Breast epithelium (tissue), 4 donors: ENCODE measurements at places on chromosomes 6 and 20.

GRCh38 chr6:112780498-112781096, 433.5 kb downstream of the RFPL4B start:
- no peaks in the 10 kb centered on the region for H3K27me3 ChIP-seq
- H3K4me1 ChIP-seq, result no peaks in the 10 kb centered on the region
- DNase-seq, result peak; percentile 64
- H3K4me3 ChIP-seq, result no peak overlapping the region

DNA sequence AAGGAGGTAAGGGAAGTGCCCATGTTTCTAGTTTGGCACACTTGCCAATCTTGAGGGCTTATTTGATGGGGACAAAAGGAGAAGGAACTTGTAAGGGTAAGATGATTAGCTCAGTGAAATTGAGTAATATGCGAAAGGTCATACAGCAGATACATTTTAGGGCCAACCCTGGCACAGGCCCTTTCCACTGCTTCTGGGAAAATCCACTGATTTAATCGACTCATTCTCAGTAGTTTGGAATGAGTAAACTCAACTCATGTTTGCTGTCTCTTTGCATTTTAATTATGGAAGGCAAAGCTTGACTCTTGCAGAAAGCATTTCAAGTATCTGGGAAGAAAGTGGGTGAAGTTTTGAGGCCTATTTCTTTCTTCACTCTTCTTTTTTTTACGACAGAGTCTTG, 20.0 kb downstream of the PHF20 start:
- no peaks in the 10 kb centered on the region for H3K27me3 ChIP-seq
- H3K4me3 ChIP-seq, result no peak overlapping the region
- no peak for DNase-seq
- no peaks in the 10 kb centered on the region for H3K4me1 ChIP-seq
- H3K27ac ChIP-seq, result peak overlapping the region; percentile 68
- no peaks in the 10 kb centered on the region for H3K36me3 ChIP-seq

DNA sequence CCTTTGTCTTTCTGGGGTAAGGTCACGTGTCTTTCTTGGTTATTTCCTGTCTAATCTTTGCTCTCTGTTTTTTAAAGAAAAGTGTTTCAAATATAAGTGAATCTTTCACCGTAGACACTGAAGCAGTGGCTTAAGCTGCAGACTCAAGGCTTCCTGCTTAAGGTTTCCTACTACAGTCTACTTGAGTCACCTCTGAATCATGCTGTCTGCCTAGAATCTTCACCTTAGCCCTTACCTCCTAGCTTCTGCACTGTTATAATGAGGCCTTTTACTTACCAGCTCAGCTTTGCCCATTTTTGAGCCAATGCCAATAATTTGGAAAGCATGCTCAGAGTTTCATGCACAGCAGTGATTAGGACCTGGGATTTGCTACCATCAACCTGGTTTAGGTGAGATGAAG, 30.6 kb downstream of the ADGRF4 start:
- no peaks in the 10 kb centered on the region for H3K27me3 ChIP-seq
- H3K36me3 ChIP-seq, result no peaks in the 10 kb centered on the region
- H3K4me3 ChIP-seq, result no peak overlapping the region
- no peaks in the 10 kb centered on the region for H3K4me1 ChIP-seq
- DNase-seq, result no peak

DNA sequence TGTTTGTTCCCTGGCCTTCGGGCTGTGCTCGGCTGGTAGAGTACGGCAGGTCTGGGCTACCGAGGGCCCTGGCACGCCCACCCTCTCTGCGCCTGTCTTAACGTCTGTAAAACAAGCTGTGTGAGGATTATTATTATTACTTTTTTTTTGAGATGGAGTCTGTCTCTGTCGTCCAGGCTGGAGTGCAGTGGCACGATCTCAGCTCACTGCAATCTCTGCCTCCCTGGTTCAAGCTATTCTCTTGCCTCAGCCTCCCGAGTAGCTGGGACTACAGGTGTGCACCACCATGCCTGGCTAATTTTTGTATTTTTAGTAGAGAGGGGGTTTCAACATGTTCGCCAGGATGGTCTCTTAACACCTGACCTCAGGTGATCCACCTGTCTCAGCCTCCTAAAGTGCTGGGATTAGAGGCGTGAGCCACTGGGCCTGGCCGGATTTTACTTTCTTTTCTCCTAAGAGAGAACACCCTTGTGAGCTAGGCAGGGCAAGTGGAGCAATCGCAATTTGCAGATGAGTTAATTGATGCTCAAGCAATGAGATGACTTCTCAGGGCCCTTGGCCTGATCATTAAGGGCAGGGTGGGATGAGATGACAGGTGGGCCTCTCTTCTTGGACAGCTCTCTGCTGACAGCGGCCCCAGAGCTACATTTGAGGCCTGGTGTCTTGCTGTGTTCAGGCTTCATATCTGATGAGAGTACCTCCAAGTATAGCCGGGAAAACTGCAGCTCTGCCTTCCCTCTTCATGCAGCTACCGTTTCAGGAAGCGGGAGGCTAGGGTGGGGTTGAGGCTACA, 859 bp upstream of the SMIM29 start:
- DNase-seq, result no peak
- no peaks in the 10 kb centered on the region for H3K4me1 ChIP-seq
- peak overlapping the region; percentile 92 for H3K27ac ChIP-seq
- H3K4me3 ChIP-seq, result peak overlapping the region; percentile 71
- H3K36me3 ChIP-seq, result no peaks in the 10 kb centered on the region

- no peaks in the 10 kb centered on the region for H3K36me3 ChIP-seq
- no peak overlapping the region for H3K4me3 ChIP-seq
- no peaks in the 10 kb centered on the region for H3K27me3 ChIP-seq
Observed at GRCh38 chr6:168695701-168696100, 254.7 kb downstream of the SMOC2 start.

DNA sequence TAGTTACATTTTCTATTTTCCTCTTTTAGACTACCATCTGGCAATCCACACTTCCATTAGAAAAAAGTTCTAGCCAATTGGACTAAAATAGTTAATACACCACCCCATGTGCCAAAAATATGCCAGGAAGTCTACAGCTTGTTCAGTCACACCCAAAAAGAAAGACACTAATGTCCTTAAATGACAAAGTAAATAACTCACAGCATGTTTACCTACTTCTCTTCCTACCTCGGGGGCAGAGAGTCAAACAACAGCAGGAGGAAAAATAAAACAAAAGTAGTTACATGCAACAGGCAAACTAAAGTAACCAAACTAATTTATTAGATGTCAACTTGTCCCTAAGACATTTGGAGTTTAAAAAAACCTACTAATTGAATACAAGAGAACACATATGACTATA, 57.0 kb downstream of the UBE3D start:
- no peaks in the 10 kb centered on the region for H3K27me3 ChIP-seq
- no peaks in the 10 kb centered on the region for H3K4me1 ChIP-seq
- no peak overlapping the region for H3K27ac ChIP-seq

- no peak for DNase-seq
- no peaks in the 10 kb centered on the region for H3K4me1 ChIP-seq
- no peaks in the 10 kb centered on the region for H3K36me3 ChIP-seq
Observed at GRCh38 chr20:44688053-44688625, 27.0 kb upstream of the CCN5 start.
